Astrocyte (in vitro differentiated cells and primary cell): ENCODE measurements at places on chromosomes 4 and X.

DNA sequence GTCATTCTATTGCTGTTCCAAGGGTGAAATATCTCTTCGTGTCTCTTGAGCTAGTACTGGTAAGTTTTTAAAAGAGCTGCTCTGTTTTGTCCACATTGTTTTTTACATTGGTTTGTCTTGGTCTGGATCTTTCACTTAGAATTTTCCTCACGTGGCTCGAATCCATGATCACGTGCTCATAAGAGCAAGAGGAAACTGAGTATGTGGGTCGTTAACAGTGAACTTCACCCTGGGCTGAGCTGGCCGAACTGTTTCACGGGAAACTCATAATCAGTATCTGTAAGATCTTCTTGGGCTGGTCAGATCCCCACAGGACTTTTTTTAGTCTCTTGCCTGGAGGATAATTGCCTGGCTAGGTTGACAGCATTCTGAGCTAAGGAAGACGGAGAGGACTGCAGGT is 77.8 kb upstream of the HELT start:
- no peak for DNase-seq

- no peak for DNase-seq
Observed at GRCh38 chr4:163598489-163598888, 104.0 kb downstream of the TMA16 start.

- peak; percentile 38 for DNase-seq
Observed at GRCh38 chr4:55359397-55359916, 13.4 kb downstream of the SRD5A3 start.

- peak; percentile 89 for DNase-seq
Observed at GRCh38 chr4:139528377-139529005, 27.5 kb downstream of the SETD7 start.

- no peak for DNase-seq
Observed at GRCh38 chr4:107616838-107617389, 103.1 kb downstream of the PAPSS1 start.

DNA sequence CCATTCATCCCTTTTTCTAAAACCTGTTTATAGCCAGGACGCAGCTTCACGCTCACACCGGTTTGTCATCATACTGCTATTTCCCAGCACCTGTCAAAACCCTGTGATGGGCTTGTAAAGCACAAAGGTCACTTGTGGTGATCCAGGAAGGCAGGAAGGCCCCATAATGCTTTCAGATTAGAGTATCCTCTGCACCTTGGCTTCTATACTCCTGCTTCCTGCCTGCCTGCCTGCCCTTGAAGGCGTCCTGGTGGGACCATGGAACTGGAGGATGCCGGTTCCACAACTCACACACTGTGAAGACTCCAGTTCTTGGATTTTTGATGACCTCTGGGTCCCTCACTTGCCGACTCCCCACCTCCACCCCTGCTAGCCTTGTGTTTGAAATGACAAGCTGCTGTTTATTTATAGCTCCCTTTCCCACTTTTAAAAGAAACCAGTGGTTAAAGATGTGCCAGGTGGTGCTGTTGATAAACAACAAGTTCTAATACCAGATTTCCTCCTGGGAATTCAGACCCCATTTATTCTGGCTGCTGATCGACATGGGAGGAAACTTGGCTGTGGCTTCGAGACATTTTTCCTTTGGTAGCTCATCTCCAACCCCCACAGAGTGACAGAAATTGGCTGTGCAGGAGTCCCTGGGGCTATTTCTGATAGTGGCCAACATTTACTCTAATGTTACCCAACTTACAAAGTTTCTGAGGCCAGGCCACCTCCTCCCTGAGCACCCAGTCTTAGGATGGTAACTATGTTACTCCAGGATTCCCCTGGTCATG is 211.5 kb downstream of the KDR start:
- DNase-seq, result no peak
